ENCODE measurements at places on chromosomes 4 and X. TPM values are rescaled to one million over a fixed set of nuclear protein-coding genes. Genes with fewer than 3 reads are reported as not detected.
A peak's percentile ranks its signal among the peaks of the same experiment; 100 is the strongest.

DIAPH2 gene
- total RNA-seq = 11.0 TPM

DNA sequence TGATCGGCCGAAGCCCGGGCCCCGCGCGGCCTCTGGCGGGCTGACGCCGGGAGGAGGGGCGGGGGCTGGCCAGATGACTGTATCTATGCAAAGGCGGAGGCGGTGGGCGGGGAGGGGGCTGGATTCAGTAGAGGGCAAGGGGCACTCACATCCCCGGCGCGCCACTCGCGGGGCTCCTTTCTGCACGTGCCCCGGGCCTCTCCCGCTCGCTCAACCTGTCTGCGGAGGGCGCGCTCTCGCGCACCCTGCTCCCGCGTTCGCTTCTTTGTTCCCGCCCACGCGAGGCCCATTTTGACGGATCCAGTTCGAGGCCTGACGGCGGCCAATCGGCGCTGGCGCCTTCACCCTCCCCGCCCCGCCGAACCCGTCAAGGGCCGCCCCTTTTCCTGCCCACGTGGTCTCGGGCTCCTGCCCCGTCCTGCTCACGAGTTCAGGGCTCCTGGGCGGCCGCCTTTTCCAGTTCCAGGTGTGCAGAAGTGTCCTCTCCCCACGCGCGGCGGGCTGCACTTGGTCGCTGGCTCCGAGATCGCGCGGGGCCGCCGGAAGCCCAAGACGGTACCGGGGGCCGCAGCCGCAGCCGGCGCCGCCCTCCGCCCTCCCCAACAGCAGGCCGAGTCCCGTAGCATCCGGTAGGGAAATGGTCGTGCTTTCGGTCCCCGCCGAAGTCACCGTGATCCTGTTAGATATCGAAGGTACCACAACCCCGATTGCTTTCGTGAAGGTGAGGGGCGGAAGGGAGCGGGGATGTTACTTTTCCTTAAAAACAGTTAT, at the start of the genes ENOPH1 and HNRNPDL:
Gene ENOPH1 (plus strand): TSS at position 398 of the 771 bp plus-strand sequence. CDS start 240 bp downstream, at position 638.
Gene HNRNPDL (minus strand): TSS at position 270 of the 771 bp plus-strand sequence. CDS start 772 bp downstream, outside the sequence.
- DNase-seq = peak; percentile 98

KDM6A gene
- total RNA-seq = 12.8 TPM

DNA sequence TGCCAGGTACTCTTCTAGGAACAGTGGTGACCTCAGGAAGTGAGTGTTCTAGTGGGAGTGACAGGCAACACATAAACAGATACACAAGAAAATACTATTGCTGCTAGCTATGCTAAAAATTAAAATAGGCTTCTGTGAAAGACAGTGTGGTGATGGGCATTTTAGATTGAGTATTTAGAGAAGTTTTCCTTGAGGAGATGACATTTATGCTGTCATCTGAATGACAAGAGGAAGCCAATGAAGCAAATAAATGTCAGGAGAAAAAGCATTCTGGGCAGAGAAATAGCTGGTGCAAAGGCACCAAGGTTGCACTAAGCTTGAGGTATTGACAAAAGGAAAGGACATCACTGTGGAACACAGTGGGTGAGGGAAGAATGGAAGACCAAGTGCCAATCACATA, 18.0 kb downstream of the NDNF start:
- no peak for DNase-seq

S100G gene
- total RNA-seq = not detected
